Natural killer cell (primary cell): ENCODE measurements at places on chromosomes 11 and 22. TPM values are rescaled to one million over a fixed set of nuclear protein-coding genes. Genes with fewer than 3 reads are reported as not detected.

GRCh38 chr11:44964526-44965209, 14.0 kb upstream of the TP53I11 start:
- H3K27ac ChIP-seq = no peak overlapping the region
- H3K4me1 ChIP-seq = no peaks in the 10 kb centered on the region
- no peak for DNase-seq
- no peaks in the 10 kb centered on the region for H3K36me3 ChIP-seq
- H3K4me3 ChIP-seq = no peak overlapping the region
- no peaks in the 10 kb centered on the region for H3K27me3 ChIP-seq

DNA sequence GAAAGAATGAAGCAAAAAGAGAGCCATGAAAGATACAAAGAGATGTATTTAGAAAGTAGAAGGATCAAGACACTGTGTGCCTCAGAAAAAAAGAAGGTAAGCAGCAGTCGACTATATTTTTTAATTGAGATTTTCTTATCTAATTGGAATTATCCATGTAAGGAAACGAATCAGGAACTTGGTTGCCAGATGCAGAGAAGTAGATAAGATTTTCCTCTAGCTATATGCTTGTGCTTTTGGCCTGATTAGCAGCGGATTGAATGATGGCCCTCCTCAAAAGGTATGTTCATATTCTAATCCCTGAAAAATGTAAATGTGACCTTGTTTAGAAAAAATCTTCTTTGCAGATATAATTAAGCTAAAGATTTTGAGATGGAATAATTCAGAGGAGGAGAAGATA, 43.9 kb upstream of the CARD18 start:
- no peak overlapping the region for H3K4me3 ChIP-seq
- H3K27me3 ChIP-seq = no peaks in the 10 kb centered on the region
- H3K27ac ChIP-seq = no peak overlapping the region

GRCh38 chr11:96264364-96264763, 78.6 kb downstream of the MAML2 start:
- peaks cover 23% of the 10 kb centered on the region for H3K4me1 ChIP-seq
- no peak overlapping the region for H3K4me3 ChIP-seq
- DNase-seq = no peak
- no peaks in the 10 kb centered on the region for H3K36me3 ChIP-seq
- H3K27ac ChIP-seq = no peak overlapping the region

DNA sequence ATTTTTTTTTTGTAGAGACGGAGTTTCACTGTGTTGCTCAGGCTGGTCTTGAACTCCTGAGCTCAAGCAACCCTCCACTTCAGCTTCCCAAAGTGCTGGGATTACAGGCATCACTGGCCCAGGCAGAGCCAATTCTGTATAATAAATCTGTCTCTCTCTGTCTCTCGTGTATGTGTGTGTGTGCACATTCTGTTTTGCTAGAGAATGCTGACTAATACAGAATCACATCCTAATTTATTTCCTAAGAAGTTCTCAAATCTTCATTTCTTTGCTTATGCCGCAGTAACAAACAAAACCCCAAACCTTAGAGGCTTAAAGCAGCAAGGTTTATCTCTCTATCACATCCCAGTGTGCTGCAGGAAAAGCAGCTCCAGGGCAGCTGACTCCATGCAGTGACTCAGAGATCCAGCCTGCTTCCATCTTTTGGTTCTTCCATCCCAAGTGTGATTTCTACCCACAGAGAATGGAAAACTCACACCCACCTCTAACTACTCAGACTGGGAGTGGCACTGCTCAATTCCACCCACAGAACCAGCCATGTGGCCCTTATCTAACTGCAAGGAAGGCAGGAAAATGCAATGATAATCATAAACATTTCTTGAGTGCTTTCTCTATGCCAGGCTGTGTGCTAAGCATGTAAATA, 35.1 kb upstream of the LRRC10B start:
- no peak for DNase-seq
- peaks cover 13% of the 10 kb centered on the region for H3K36me3 ChIP-seq
- H3K27me3 ChIP-seq = no peaks in the 10 kb centered on the region

- H3K4me1 ChIP-seq = no peaks in the 10 kb centered on the region
- no peak for DNase-seq
- H3K27me3 ChIP-seq = no peaks in the 10 kb centered on the region
- H3K4me3 ChIP-seq = no peak overlapping the region
- no peaks in the 10 kb centered on the region for H3K36me3 ChIP-seq
- H3K27ac ChIP-seq = no peak overlapping the region
These were observed 18.6 kb downstream of the CWC15 start for GRCh38 chr11:94954753-94955152.

DNA sequence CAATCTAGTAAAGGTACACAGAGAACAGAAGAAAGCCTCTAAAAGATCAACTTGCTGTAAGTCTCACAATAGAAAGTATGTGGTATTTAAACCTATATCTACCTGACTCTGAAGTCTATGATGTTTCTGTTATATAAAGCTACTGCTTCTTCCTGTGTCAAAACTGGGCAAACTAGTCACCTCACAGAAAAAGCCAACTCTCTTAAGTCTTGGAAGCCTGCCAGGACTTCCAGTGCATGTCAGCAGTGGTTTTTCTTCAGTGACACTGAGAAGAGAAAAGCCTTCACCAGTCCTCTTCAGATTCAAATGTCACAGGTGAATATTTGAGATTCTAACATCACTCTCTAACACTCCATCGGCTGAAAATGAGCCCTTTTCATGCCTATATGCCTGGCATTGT, 808.0 kb downstream of the DLG2 start:
- no peak for DNase-seq
- no peak overlapping the region for H3K27ac ChIP-seq
- H3K27me3 ChIP-seq = no peaks in the 10 kb centered on the region
- no peaks in the 10 kb centered on the region for H3K36me3 ChIP-seq
- H3K4me1 ChIP-seq = no peaks in the 10 kb centered on the region

GRCh38 chr11:125378571-125378970, 117.5 kb downstream of the FEZ1 start:
- no peaks in the 10 kb centered on the region for H3K4me1 ChIP-seq
- no peaks in the 10 kb centered on the region for H3K36me3 ChIP-seq
- peaks cover 4% of the 10 kb centered on the region for H3K27me3 ChIP-seq
- no peak overlapping the region for H3K27ac ChIP-seq

The CD3E gene
- total RNA-seq = 322 TPM

The MFNG gene
- total RNA-seq = 111 TPM

The MAJIN gene
- total RNA-seq = not detected

The SLC37A2 gene
- total RNA-seq = 1.0 TPM
